ENCODE measurements at places on chromosomes 5 and 9. TPM values are rescaled to one million over a fixed set of nuclear protein-coding genes. Genes with fewer than 3 reads are reported as not detected.

GRCh38 chr5:148542812-148543211, 111.5 kb downstream of the HTR4 start:
- DNase-seq: no peak

- no peak for DNase-seq
Observed at GRCh38 chr5:89071941-89072331, 189.0 kb upstream of the MEF2C start.

- no peak for DNase-seq
Observed at GRCh38 chr9:136512651-136513071, 29.8 kb upstream of the SEC16A start.

GRCh38 chr5:8953911-8954438, 591.9 kb downstream of the SEMA5A start:
- no peak for DNase-seq

DNA sequence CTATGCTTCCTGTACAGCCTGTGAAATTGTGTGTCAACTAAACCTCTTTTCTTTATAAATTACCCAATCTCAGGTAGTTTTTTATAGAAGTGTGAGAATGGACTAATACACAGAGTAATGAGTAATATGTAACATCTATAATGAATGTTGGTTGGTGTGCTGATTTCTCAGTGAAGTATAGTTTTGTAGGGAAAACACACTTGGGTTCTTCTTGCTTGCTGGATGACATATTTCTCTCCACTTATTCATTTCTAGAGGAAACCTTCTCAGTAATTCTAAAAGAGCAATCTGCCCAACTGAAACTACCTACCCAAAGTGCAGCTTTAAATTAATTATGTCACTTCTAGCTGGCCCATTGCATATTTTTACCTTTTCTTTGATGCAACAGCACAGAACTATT, 81.1 kb upstream of the RORB start:
- DNase-seq: no peak

DNA sequence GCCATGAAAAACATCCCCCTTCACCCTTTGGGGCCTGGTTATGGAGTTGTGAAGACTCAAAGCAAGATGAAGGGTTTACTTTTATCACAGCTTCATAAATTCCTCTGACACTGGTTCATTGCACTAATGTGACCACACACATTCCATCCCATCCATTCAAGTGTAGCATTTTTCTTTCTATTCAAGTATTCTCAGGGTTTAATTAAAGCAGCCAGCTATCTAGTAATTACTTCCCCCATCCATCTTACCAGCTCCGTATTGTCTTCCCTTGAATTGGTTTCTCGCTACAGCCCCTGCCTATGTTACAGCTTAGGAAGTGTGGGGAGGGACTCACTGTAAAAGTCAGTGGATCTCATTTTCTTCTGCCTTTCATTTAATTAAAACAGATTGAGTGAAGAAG, 387.0 kb upstream of the RFX3 start:
- no peak for DNase-seq

- DNase-seq: no peak
Observed at GRCh38 chr5:91092859-91093783, 290.0 kb downstream of the ARRDC3 start.

DNA sequence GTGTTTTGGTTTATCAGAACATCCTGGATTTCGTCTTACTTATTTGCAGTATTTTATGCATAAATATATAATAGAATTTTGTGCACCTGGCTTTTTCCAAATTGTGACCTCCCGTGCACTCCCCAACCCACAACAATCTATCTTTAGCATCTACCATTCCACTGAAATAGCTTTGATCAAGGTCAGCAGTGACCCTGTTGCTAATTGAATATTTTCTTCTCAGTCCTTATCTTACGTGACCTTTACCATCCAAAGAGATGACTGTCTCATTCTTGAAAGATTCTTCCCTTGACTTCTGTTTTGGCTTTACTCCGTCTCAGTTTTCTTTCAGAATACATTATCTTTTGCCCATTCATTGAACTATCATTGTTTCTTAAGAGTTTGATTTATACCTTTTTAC, 18.4 kb downstream of the NDUFS4 start:
- DNase-seq: no peak

DNA sequence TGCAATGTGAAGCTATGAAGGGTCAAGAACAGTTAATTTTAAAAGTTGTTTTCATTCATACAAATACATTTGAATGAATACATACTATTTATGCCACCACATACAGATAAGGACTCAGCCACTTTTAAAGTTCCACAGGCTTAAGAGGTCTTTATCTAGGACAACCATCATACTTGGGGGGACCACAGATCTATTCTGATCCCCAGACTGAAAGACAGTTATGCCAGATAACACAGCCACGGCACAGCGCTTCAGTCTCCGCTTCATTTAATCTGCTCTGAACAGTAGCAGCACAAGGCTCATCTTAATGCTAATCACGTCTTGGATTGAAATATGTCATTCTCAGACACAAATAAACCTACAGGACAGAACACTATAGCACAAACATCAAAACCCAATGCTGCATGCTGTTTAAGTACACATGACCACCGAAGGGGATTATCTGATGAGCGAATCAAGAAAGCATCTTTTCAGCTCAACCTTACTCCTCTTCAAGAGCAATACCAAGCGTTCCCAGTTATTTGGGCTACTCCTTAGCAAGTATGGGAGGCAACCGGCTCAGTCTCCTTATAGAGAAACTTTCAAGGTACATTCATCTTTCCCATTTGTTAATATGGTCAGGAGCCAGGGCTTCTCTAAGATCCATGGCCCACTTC, 33.3 kb downstream of the PUM3 start:
- DNase-seq: no peak

GRCh38 chr9:73038613-73039012, 85.8 kb upstream of the ALDH1A1 start:
- DNase-seq: peak; percentile 78

GRCh38 chr9:78238046-78239038, 2.5 kb downstream of the CEP78 start:
- DNase-seq: no peak

GRCh38 chr9:33465096-33465495, 8.6 kb downstream of the NOL6 start:
- peak; percentile 40 for DNase-seq

DNA sequence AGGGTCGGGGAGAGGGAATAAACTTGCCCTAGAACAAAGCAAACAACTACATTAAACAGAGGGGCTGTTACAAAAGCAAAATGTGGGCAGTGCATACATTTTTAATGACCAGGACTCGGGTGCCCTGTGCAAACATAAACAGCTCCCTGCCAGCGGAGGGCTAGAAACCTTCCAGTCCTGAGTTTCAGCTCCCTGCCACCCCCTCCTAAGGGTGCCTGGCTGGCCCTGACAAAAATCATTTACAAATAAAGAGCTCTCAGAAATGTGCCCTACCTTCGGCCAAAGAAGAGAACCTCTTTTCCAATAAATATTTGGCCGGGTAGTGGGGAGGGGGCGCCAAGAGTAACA, 29.5 kb downstream of the FOXD1 start:
- no peak for DNase-seq

SLC1A1 gene
- 2.4 TPM for total RNA-seq

ALDH1A1 gene
- total RNA-seq: 12.3 TPM

SLC6A19 gene
- total RNA-seq: not detected

WDR38 gene
- not detected for total RNA-seq

VCAN gene
- total RNA-seq: 24.1 TPM

SHOC1 gene
- total RNA-seq: 1.1 TPM

Data from suprapubic skin (tissue), 4 donors.